ENCODE measurements at places on chromosomes 6 and 20.

GRCh38 chr6:133806382-133807140 is 82.4 kb upstream of the TCF21 start:
- DNase-seq = no peak

- no peak for DNase-seq
Measured at GRCh38 chr6:75084872-75085381, 120.9 kb downstream of the COL12A1 start.

GRCh38 chr6:132235596-132236280 is 165.5 kb downstream of the MOXD1 start:
- DNase-seq = no peak

DNA sequence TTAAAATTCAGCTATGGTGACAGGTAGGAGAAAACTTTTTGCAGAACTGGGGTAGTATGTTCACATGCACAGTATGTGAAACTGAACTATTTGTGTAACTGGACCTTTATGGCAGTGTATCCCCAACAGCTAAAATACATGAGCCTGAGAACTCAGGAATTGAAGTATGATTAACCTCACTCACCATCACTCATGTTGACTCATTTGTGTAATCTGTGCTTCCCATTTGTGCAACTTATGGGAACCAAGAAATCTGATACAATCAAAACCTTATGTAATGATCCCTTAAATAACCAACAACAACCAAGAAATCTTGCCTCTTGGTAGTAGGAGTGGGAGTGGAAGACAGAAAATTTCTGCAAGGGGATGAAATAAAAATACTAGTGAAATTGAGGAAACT is 674.9 kb downstream of the HDGFL1 start:
- DNase-seq = no peak

DNA sequence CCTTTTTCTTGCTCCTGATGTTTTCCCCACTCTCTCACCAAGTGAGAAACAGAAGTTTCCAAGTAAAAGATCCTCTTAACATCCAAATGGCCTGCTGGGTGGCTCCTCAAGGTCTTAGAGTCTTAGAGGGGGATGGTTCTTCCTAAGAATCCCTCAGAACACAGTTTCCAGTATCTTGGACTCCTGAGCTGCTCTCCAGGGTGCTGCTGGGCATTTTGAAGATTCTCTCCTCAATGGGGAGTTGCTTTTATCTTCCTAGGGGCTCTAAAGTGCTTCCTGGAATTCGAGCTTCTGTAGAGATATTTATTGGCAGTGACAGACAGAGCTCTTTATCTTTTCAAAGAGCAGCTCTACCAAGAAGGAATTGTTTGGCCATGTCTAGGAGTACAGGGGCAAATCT is 70.8 kb upstream of the SLC35B3 start:
- no peak for DNase-seq

GRCh38 chr6:107956586-107957307 is 1.3 kb downstream of the SEC63 start:
- peak; percentile 14 for DNase-seq

DNA sequence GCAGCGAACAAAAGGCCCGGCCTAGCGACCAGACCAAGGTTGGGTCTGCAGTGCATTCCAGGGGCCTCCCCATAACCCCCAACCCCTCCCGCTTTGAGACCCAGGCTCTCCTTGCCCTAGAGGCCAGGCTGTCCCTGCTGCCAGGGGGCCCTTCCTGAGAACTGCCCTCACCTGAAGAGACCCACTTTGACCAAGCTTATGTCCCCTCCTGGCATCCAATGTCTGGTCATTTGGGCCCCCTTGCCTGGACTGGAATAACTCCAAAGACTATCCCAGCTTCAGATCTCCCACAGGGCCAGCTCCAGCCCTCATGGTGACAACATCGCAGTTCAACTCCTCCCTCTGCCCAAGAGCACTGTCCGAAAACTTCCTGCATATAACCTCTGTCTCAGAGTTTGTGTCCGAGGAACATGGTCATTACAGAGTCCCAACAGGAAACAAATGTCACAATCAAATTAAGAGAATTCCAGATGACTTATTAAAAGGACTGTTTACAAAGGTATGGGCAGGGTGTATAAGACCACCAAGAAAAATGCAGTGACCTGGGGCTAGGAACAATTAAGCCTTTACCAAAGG is 125.0 kb downstream of the BANF2 start:
- no peak for DNase-seq

- DNase-seq = no peak
Measured at GRCh38 chr6:116445102-116445501, 16.1 kb upstream of the CALHM6 start.

DNA sequence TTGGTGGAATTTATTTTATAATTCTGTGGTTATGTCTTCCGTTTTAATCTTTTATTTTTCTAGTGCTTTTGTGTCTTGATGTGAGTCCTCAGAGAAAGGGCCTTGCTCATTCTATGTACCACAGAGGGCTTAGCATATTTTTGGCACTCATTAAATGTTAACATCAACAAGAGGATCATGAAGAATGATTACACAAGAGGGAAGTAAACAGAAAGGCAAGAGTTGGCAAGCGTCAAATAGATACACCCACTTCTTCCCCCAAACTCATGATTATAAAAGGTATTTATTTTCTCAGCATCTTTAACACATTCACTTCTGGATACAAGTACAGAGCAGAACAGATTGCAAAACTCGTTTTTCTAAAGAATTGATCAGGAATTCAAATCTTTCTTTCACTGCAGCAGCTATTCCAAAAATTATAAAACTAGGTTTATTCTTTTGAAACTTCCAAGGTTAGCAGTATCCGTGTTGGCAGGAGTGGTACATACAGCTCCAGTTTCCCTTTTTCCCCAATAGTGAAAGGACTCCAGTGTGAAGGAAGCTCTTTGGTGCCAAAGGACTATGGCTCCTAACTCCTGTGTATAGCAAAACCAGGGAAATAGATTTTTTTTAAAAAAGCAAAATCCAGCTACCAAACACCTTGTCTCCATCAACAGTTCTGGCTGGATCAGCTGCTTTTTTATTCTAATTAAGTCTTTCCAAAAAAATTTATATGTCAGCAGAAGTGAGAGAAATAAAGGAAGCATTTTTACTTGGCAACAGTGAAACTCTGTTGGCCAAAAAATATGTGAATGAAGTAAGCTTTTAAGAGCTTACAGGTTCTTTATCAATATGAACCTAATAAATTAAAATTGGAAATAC is 221.9 kb downstream of the ADGRG6 start:
- no peak for DNase-seq

DNA sequence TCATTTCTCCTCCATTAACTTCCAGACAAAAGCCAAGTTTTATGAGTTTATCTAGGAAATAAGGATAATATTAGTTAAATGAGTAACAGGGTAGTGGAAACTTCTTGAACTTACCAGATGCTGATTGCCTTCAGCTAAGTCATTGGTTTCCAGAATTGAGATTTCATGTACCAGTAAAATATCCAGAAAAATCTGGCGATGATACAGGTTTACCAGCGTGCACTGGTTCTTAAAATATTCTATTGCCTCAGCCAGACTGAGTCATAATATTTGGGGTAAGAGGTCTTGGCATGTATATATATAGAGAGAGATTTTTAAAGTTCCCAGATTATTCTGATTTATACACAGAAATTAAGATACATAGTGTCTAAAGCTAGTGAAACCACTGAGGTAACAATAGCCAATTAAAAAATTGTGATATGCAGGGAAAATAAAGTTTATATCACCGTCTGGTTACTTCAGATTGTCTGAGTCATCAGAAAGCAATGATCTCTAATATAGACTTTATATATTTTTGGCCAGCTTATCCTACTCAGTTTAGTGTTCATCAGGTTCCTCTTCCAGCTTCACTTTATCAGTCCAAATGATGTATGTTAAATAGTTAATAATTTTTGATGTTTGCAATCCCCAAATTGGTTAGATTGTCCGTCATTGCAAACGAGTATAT is 39.5 kb upstream of the SDHAF4 start:
- no peak for DNase-seq

GRCh38 chr20:48326434-48326691 is 501.4 kb downstream of the PREX1 start:
- DNase-seq = no peak

- DNase-seq = no peak
Measured at GRCh38 chr6:4380881-4381281, 245.5 kb upstream of the ECI2 start.

GRCh38 chr20:52172392-52173047 is 19.1 kb downstream of the ZFP64 start:
- DNase-seq = no peak

GRCh38 chr6:159649441-159649840 is 43.6 kb downstream of the SOD2 start:
- DNase-seq = no peak

DNA sequence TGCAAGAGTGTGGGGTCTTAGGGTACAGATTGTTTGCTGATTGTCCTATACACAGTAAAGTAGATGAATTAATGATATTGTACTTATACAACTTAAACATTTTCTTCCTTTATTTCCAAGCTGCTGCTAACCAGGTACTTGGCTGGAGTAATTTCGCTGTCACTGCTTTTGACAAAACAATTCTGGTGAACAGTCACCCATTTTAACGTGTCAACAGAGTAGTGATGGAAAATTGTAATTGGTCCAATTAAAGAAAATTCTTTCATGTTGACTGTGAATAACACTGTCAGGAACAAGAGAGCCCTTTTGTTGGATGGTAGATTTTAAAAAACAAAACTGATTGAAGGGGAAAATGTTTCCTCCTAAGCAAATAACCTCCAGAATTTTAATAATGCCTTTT is 26.4 kb upstream of the MROH8 start:
- no peak for DNase-seq

DNA sequence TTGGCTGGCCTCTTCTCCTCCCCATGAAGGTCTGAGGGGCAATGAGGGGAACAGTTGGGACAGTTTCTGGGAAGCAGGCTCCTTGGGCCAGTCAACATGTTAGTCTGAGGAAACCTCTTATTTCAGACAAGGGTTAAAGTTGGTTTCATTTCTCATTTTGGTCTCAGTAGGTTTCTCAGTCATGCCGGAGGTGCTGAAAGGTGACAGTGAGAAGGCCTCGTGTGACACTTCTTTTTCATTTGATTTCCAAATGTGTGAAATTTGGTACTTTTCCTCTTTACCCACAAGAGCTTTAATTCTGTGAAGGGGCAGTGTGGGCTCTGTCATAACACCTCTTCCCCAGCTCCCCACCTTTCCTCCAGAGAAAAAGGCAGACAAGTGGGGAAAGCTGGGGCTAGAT is 7.5 kb upstream of the GLP1R start:
- no peak for DNase-seq

DNA sequence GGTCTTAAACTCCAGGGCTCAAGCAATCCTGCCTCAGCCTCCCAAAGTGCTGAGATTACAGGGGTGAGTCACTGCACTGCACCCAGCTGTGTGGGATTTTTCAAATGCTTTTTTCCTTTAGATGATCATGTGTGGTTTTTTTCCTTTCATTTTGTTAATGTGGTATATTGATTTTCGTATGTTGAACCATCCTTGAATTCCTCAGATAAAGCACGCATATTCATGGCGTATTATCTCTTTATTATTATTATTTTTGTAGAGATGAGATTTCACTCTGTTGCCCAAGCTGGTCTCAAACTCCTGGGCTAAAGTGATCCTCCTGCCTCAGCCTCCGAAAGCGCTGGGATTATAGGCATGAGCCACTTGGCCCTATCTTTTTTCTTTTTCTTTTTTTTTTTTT is 7.0 kb downstream of the ZGPAT start:
- DNase-seq = no peak

GRCh38 chr6:25629198-25629576 is 22.8 kb upstream of the SCGN start:
- DNase-seq = no peak

- no peak for DNase-seq
Measured at GRCh38 chr6:69622924-69623323, 173.9 kb downstream of the LMBRD1 start.

DNA sequence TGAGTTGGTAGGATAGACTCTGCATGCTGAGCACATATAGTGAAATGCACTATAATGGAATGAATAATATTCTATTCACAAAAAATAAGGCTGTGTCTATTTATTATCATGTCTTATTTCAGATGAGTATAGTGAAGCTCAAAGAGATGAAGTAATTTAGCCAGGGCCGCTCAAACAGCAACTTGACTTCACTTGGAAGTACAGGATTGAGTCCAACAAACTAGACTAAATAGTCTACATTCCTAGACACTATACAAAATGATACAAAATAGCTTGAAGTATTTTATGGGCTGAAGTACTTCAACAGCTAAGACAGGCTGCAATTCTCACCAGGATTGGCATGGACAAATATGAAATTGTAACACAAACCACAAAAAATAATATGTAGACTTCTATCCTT is 144.5 kb upstream of the DST start:
- DNase-seq = no peak

GRCh38 chr6:465531-466348 is 74.2 kb downstream of the IRF4 start:
- no peak for DNase-seq

GRCh38 chr6:11584244-11584643 is 46.7 kb downstream of the TMEM170B start:
- no peak for DNase-seq

- DNase-seq = no peak
Measured at GRCh38 chr6:56297022-56297989, 49.9 kb upstream of the COL21A1 start.

- no peak for DNase-seq
Measured at GRCh38 chr20:40433341-40433861, 255.6 kb downstream of the MAFB start.

DNA sequence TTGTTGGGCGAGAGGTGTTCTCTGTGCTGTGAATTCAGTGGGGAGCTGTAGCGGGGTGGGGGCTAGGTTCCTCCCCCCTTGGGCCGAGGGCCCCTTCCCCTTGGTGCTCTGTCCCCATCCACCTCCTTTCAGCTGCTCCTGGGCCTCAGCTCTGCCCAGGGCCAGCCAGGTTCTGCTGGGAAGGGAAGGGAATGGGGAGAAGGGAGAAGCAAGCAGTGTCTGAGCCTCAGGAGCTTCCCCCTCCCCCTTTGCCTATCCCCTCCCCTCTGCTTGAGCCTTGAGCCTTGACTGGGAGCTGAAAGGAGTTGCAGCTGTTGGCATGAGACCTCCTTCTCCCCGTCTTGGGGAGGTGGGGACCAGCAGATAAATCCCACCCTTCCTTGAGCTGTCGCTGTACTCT is 576 bp upstream of the RRP36 start:
- DNase-seq = no peak

- no peak for DNase-seq
Measured at GRCh38 chr20:60589623-60590022, 631.4 kb downstream of the CDH26 start.

DNA sequence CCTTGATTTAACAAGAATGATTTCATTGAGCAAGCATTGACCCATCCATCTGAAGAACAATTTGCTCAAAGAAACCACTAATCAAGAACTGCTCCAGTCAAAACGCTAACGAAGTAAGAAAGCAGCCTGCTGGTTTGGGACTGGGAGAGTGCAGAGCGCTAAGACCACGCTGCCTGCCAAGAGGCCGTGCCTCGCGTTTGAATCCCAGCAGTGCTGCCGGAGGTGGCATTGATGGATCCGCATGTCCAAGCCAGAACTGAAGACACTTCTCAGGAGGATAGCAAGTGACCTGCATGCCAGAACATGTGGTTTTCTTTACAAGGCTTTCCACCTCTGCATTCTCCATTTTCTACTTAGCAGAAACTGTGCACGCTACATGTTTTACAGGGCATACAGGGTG is 105.2 kb upstream of the FOXC1 start:
- DNase-seq = no peak

Data from globus pallidus (tissue), 1 donor.